GM10248 (cell line): ENCODE measurements at places on chromosomes 13 and 19.

GRCh38 chr19:5705552-5705951, 14.4 kb downstream of the LONP1 start:
- DNase-seq = no peak

GRCh38 chr19:30395283-30395682, 23.1 kb downstream of the ZNF536 start:
- DNase-seq = no peak

GRCh38 chr13:22776394-22777186, 404.2 kb upstream of the SGCG start:
- DNase-seq = no peak

DNA sequence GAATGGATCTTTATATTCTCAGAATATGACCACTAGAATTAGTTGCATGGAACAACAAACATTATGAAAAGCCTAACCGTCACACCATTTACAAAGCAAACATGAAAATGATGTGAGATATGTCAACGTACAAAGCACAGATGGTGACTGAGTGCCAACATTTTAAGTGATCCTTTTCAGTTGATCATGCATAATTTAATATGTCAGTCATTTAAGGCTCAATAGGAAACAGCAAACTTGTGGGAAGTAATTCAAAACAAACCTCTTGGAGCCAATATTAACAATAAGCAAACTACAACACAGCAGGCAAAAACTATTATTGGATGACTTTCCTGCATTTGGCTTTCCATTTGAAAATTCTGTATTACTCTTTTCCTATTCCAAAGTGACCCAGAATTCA, 277.6 kb downstream of the SLITRK6 start:
- DNase-seq = no peak

GRCh38 chr13:113731192-113732175, 27.5 kb upstream of the TMEM255B start:
- DNase-seq = no peak

GRCh38 chr13:113192279-113192678, 16.2 kb downstream of the PCID2 start:
- no peak for DNase-seq

- no peak for DNase-seq
Observed at GRCh38 chr13:84654654-84655275, 772.5 kb upstream of the SLITRK1 start.

DNA sequence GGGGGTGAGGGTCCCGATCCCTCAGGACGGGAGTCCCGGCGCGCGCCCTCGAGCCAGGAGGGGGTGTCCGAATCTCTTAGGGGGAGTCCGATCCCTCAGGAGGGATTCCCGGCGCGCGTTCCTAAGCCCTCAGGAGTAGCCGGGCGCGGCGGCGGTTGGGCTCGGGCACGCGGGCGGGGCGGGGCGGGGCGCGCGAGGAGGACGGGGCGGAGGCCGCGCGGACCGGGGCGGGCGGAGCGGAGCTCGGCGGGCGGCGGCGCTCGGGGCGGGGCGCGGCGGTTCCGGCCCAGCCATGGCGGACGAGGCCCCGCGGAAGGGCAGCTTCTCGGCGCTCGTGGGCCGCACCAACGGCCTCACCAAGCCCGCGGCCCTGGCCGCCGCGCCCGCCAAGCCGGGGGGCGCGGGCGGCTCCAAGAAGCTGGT, at the start of gene CUL4A:
TSS of gene CUL4A (plus strand) at position 278 of the 423 bp plus-strand sequence. CDS start at position 293, 15 bp downstream.
- peak; percentile 87 for DNase-seq

- no peak for DNase-seq
Observed at GRCh38 chr13:73943965-73944233, 190.3 kb downstream of the KLF12 start.

- no peak for DNase-seq
Observed at GRCh38 chr19:1411255-1412191, 4.1 kb downstream of the DAZAP1 start.

- no peak for DNase-seq
Observed at GRCh38 chr13:106524108-106524507, 11.4 kb downstream of the EFNB2 start.

DNA sequence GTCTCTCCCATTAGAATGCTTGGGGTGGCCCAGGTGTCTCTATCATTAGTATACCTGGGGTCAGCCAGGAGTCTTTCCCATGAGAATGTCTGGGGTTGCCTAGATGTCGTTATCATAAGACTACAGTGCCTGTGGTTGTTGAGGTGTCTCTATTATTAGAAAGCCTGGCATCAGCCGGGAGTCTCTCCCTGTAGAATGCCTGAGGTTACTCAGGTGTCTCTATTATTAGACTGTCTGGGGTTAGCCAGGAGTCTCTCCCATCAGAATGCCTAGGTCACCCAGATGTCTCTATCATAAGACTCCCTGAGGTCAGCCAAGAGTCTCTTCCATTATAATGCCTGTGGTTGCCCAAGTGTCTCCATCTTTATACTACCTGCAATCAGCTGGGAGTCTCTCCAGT, 1541.1 kb downstream of the UQCRFS1 start:
- no peak for DNase-seq

DNA sequence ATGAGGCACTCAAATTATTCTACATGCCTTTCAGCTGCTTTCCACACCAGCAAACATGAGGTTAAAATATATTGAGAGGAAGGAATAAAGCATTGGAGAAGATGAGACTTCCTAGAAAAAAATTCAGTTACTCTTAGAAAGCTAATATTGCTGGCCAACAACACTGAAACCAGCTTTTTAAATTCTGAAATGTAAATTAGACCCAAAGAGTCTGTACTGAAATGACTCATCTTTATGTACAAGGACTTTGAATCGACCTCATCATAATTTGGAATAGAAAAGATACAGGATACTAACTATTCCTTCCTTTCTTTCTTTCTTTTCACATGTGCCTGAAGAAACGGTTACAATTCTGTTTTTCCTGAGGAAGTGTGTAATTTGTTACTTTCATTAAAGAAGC, 6.5 kb upstream of the HSPH1 start:
- DNase-seq = no peak

GRCh38 chr13:111187960-111188541, 72.9 kb downstream of the ARHGEF7 start:
- no peak for DNase-seq

GRCh38 chr13:23695196-23695595, 125.0 kb downstream of the TNFRSF19 start:
- DNase-seq = no peak

- DNase-seq = peak; percentile 63
Observed at GRCh38 chr19:45767881-45768654, 984 bp downstream of the SIX5 start.

DNA sequence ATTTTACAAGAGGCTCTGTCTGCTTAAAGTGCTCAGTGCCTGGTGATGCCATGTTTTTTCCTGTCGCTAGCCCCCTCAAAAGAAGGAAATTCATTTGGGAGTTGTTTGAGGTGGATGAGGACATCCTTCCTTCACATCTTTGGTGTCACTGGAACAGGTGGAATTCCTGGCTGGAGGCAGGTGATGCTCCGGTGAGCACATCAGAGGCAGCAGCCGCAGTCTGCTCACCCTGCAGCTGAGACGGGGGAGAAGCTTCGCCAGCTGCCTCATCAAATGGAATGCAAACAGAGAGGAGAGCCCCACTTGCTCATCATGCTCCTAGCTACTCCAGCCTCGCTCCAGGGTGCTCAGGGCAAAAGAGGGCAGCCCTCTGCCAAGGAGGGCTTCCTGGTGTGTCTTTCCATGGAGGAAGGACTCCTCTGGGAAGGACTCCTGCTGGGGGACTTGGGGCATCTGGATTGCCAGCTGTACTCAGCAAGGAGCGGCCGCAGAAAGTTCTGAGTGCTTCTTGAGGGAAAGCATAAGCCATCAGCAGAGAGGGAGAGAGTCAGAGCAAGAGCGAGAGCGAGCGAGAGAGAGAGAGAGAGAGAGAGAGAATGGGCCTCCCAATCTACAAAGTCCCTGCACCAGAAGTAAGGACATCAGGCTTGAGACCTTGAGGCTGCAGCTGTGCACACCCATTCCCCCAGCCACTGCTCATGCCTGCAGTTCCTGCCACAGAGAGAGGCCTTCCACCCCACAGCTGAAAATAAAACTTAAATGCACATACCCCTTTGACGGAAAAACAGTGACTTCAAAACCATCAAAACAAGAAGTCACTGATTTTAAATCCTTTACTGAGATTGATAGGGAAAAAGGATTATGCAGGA, 74.3 kb upstream of the UBL3 start:
- no peak for DNase-seq

GRCh38 chr13:23754506-23754905, 134.7 kb downstream of the MIPEP start:
- no peak for DNase-seq

GRCh38 chr13:39734952-39735351, 79.5 kb downstream of the COG6 start:
- no peak for DNase-seq

DNA sequence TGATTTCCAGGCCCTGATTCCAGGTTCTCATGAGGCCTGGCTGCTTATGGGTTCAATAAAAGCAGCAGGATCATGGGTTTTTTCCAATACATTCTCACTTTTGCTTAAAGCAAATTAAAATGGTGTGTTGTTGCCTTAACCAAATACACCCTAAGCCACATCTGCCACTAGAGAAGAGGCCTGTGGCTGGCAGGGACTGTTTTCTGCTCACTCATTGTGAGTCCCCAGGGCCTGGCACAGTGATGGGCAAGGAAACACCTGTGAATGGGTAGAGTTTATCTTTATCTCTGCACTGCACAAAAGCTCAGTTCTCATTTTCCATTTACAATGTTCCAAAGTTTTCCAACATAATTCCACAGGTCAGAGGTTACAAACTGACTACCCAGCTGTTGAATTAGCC, 726.0 kb downstream of the UQCRFS1 start:
- DNase-seq = no peak

- DNase-seq = no peak
Observed at GRCh38 chr13:112734696-112735547, 45.1 kb downstream of the ATP11A start.

- no peak for DNase-seq
Observed at GRCh38 chr13:111256946-111257345, 63.5 kb upstream of the TEX29 start.

DNA sequence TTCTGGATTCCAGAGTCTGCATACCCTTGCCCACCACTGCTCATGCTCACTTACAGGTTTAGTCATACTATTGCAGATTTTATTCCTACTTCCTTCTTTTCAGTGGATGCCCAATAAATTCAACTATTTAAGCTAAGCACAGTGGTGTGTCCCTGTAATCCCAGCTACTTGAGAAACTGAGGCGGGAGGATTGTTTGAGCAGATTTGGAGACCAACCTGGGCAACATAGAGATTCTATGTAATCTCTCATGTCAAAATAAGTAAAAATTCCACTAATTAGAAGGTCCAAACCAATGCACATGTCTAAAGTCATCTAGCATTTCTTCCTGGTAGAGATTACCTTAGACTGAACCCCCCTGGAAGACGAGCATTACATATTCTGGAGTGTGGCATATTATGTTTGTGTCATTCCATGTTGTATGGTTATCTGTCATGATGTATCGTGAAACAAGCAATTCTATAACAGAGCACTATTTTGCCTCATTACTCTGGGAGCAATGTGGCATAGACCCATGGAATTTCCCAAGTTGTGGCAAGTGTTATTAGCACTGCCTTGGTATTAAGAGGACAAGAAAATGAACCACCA, 8.3 kb downstream of the HMGB1 start:
- DNase-seq = no peak

DNA sequence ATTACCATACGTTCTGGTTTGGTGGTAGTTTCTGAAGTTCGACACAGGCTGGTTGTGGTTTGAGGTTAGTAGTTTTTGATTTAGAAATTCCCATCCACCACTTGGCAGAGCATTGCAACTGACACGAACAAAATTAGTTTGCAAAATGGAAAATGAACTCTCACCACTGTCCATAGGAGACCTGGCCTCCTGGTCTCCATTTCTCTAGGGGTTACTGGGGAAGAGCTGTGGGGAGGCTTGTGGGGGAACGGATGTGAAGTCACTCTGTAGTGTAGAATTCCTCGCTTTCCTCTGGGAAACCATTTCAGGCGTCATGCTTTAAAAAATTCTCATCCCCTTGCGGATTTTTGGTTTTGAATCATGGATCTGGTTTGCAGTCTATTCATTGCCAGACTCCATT, 321.5 kb upstream of the MAB21L1 start:
- no peak for DNase-seq

DNA sequence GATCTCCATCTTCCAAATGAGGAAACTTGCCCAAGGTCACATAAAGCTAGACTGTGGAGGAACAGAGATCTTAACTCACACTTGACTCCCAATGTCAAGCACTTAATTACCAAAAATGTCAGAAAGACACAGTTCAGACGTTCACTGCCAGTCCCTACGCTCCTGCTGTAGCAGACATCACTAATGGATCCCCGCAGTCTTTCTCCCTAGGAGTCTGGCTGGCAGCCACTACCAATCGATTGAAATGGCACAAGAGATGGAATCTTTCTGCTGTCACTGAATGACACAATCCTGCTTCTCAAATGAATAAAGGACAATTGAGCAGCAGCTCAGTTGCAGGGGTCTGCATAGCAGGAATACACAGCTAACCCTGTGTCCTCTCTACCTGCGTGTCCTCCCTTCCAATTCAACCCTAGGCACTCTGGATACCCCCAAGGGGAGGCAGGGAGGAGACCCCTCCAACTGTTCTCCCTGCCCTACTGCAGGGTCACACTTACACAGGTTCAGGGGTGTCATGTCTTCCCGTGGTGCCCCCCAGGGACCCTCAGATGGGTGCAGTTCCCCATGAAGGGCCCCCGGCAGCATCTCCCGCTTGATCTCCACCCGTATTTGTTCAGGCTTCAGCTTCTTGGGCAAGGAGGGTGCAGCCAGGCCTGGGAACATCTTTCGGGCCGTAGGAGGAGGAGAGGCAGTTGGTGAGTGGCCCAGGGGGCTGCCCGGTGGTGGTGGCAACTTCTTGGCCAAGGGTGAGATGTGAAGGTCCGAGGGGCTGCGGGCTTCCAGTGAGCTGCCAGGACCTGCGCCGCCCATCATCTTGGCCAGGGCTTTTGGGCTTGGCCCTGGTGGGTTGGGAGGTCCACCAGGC, 7.9 kb upstream of the AKAP8L start:
- DNase-seq = no peak

- DNase-seq = no peak
Observed at GRCh38 chr13:30727491-30728355, 7.6 kb upstream of the ALOX5AP start.

- DNase-seq = no peak
Observed at GRCh38 chr13:50645092-50645491, 198.4 kb downstream of the DLEU7 start.

DNA sequence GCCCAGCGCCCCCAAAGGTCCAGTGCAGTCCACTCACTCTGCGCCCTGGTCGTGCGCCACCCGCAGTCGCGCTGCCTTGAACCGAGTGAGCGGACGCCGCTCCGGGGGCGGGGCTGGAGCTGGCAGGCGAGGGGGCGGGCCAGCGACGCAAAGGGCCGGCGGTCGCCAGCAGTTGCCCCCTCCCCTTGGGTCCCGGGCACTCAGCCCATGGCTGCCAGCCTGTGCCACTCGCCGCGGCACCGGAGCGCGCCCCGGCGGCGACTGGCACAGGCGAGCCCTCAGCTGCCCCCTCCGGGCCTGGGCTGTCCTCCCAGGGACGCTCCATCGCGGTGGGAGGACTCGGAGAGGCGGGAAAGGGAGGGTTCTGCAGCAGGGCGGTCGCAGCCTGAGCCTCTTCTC, at the start of gene S1PR5:
TSS of gene S1PR5 (minus strand) at position 87 of the 399 bp plus-strand sequence. CDS start 2,436 bp downstream, outside the sequence.
- no peak for DNase-seq
